ENCODE measurements at places on chromosomes 12 and 14. TPM values are rescaled to one million over a fixed set of nuclear protein-coding genes. Genes with fewer than 3 reads are reported as not detected.

Gene SLCO1B1
- total RNA-seq, result not detected

- H3K36me3 ChIP-seq, result no peaks in the 10 kb centered on the region
- no peaks in the 10 kb centered on the region for H3K27me3 ChIP-seq
Observed at GRCh38 chr14:74083784-74084276, 423 bp downstream of the ALDH6A1 start.

Gene NANOG
- not detected for total RNA-seq

Gene SLC5A8
- not detected for total RNA-seq

- no peak overlapping the region for H3K4me3 ChIP-seq
- H3K27me3 ChIP-seq, result peaks cover 6% of the 10 kb centered on the region
- H3K27ac ChIP-seq, result no peak overlapping the region
Observed at GRCh38 chr14:99707420-99707819, 23.3 kb downstream of the CYP46A1 start.

Gene ENDOU
- under 0.01 TPM for total RNA-seq

- no peaks in the 10 kb centered on the region for H3K4me1 ChIP-seq
- no peaks in the 10 kb centered on the region for H3K36me3 ChIP-seq
- DNase-seq, result no peak
- no peaks in the 10 kb centered on the region for H3K27me3 ChIP-seq
- no peak overlapping the region for H3K27ac ChIP-seq
- no peak overlapping the region for H3K4me3 ChIP-seq
Observed at GRCh38 chr14:84674636-84675035, 855.3 kb upstream of the FLRT2 start.

DNA sequence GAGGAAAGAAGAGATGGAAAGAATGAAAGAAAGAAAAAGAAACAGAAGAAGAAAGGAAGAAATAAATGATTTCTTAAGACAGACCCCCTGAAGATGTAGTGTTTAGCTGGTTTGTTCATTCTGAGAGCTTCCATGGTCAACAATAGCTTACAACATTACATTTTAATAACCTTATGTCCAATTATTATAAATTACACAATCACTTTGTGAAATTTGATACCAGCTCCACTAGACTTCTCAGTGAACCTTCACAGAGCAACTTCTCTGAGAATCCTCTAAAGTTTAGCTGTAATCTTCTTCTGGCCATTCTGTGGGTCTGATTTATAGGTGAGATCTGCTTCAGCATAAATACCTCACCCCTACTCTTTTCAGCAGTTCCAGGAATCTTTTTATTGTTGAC is 27.9 kb downstream of the SIX1 start:
- H3K4me1 ChIP-seq, result peaks cover 8% of the 10 kb centered on the region
- no peaks in the 10 kb centered on the region for H3K27me3 ChIP-seq
- no peak overlapping the region for H3K4me3 ChIP-seq
- DNase-seq, result no peak

GRCh38 chr14:98937712-98938505 is 334.1 kb downstream of the BCL11B start:
- H3K27ac ChIP-seq, result no peak overlapping the region
- no peak overlapping the region for H3K4me3 ChIP-seq
- no peaks in the 10 kb centered on the region for H3K27me3 ChIP-seq
- H3K4me1 ChIP-seq, result no peaks in the 10 kb centered on the region
- no peak for DNase-seq

DNA sequence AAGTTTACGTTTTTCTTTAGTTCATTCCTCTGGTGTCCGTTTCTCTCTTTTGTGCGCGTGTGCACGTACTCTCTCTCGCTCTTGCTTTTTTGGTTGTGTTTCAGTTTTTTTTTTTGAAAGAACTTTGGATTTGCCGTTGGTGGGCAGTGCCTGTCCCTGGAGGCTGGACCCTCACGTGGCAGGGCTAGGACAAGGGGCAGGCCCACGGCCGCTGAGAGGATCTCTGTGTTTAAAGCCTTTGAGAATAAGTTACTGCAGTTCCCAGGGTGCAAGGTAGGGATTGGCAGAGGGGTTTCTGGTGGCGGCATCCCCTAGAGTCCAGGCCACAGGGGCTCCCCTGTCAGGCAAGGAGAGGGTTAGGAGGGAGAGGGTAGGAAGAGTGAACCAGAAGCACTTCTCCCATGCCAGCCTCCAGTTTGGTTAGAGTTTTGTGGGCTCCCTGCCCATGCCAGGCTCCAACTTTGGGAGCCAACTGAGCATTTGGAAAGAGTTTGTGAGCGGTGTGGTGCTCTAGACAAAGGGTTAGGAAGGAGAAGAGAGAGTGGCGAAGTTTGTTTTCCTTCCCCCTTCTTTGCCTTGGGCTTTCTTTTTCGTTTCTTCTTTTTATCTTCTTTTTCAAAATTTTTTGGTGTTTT is 30.5 kb downstream of the ZFHX2 start:
- no peak for DNase-seq
- no peak overlapping the region for H3K4me3 ChIP-seq
- H3K36me3 ChIP-seq, result no peaks in the 10 kb centered on the region
- H3K27me3 ChIP-seq, result no peaks in the 10 kb centered on the region

- H3K4me3 ChIP-seq, result no peak overlapping the region
- no peaks in the 10 kb centered on the region for H3K36me3 ChIP-seq
- no peak overlapping the region for H3K27ac ChIP-seq
- no peaks in the 10 kb centered on the region for H3K27me3 ChIP-seq
- no peaks in the 10 kb centered on the region for H3K4me1 ChIP-seq
Observed at GRCh38 chr12:97482143-97482693, 19.6 kb downstream of the RMST start.

GRCh38 chr12:128844031-128844635 is 9.1 kb upstream of the GLT1D1 start:
- no peaks in the 10 kb centered on the region for H3K27me3 ChIP-seq
- no peak overlapping the region for H3K4me3 ChIP-seq
- no peak for DNase-seq
- H3K36me3 ChIP-seq, result no peaks in the 10 kb centered on the region
- no peaks in the 10 kb centered on the region for H3K4me1 ChIP-seq

- DNase-seq, result no peak
- peaks cover 2% of the 10 kb centered on the region for H3K4me1 ChIP-seq
- no peak overlapping the region for H3K27ac ChIP-seq
- H3K36me3 ChIP-seq, result no peaks in the 10 kb centered on the region
- H3K4me3 ChIP-seq, result no peak overlapping the region
Observed at GRCh38 chr12:104498211-104498801, 41.6 kb downstream of the CHST11 start.

All from IMR-90 (cell line).